Fibroblast of the aortic adventitia (primary cell): ENCODE measurements at places on chromosomes 12 and 14. TPM values are rescaled to one million over a fixed set of nuclear protein-coding genes. Genes with fewer than 3 reads are reported as not detected.

Gene SLCO1B1
- not detected in 2 replicates for total RNA-seq

Gene KLHL33
- total RNA-seq: 0.18 and 0.65 TPM in 2 replicates

Gene CISTR
- not detected in 2 replicates for total RNA-seq

Gene BICDL1
- 1.8 TPM in 1 of 2 replicates, not detected in the other for total RNA-seq

Gene GAS2L3
- total RNA-seq: 4.2 and 38.0 TPM in 2 replicates

Gene CLEC4C
- not detected in 2 replicates for total RNA-seq

Gene IFNG-AS1
- total RNA-seq: 0.09 TPM in 1 of 2 replicates, not detected in the other

Gene INHBC
- total RNA-seq: not detected in 2 replicates

Gene SERPINA3
- 5.3 and 13.6 TPM in 2 replicates for total RNA-seq

Gene RHEBL1
- total RNA-seq: 0.25 and 0.54 TPM in 2 replicates

Gene OR6C65
- not detected in 2 replicates for total RNA-seq

Gene GALNT4
- total RNA-seq: 8.3 and 12.1 TPM in 2 replicates

Gene LIN7A
- total RNA-seq: 6.6 and 8.9 TPM in 2 replicates

Gene AQP6
- total RNA-seq: 0.09 TPM in 1 of 2 replicates, not detected in the other
